ENCODE measurements at places on chromosomes 7 and 10.

DNA sequence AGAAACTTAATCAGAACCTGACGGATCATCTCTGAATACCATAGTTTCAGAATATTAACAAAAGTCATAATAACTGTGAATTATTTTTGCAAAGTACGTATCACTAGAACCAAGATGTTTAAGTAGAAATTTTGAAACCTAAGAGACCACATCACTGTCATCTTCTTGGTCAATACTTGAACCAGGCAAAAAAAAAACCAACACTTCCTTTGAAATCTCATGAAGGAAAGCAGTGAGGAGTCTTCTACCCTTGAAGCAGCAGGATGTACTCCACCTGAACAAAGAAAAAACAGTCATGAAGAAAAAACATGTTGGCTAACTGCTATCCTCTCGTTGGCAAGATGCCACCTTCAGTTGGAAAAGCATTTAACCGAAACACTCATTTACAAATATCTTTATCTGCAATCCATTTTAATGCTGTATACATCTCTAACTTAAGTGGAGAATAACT lies 82.4 kb downstream of the SRPK2 start:
- DNase-seq, result no peak

- DNase-seq, result no peak
Measured at GRCh38 chr7:85177316-85177715, 9.5 kb downstream of the SEMA3D start.

- no peak for DNase-seq
Measured at GRCh38 chr7:151201344-151201743, 8.9 kb downstream of the H2BK1 start.

GRCh38 chr10:641149-642010 lies 48.1 kb downstream of the DIP2C start:
- DNase-seq, result no peak

- DNase-seq, result no peak
Measured at GRCh38 chr7:133118261-133118660, 36.4 kb upstream of the CHCHD3 start.

- no peak for DNase-seq
Measured at GRCh38 chr7:83173664-83174063, 11.0 kb upstream of the PCLO start.

DNA sequence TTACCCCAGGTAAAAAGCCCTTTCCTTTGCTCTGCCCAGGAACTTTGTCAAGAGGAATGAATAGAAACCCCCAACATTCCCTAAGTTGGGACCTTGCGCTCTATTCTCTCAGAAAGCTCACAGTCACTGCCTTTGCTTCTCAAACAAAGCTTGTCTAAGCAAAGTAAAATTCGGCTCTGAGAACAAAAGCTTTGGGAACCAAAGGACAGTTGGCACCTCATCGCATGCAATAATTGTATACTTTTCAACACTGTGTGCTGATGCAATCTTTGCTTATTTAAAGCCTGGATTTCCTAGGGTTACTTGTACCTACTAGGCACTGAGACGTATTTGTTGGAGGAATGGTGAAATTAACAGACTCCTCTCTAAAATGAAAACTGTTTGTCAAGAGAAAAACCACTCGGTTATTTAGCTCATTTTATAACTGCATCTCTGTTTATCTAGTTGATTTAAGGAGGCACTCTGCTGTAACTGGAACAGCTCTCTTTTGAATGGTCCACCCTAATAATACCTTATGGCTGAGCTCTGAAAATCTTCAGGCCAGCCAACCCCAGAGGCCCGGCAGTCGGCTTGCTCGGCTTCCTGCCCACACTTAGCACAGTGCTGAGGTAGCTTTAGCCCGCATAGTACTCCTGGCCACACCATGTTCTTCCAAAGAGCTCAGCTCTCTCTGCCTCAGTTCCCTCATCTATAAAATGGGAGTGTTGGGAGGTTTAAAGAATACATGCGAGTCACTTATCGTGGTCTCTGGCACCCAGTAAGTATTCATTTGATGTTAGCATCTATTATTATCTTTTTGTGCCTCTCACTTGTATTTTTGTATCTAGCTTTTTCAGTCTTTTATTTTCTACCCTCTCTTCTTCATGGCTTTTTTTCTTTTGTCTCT lies 80.2 kb upstream of the PRR15 start:
- DNase-seq, result no peak

- no peak for DNase-seq
Measured at GRCh38 chr7:37320848-37321468, 127.7 kb downstream of the ELMO1 start.

Data from esophagus squamous epithelium (tissue), 5 donors.